Brain (organoid and tissue), 16 donors: ENCODE measurements at places on chromosomes 5 and 9.

- DNase-seq, result no peak
These were observed 93.9 kb downstream of the MAPKAP1 start for GRCh38 chr9:125613141-125613540.

- DNase-seq, result peak; percentile 95
These were observed 440.1 kb upstream of the ADAMTS16 start for GRCh38 chr5:4700069-4700468.

DNA sequence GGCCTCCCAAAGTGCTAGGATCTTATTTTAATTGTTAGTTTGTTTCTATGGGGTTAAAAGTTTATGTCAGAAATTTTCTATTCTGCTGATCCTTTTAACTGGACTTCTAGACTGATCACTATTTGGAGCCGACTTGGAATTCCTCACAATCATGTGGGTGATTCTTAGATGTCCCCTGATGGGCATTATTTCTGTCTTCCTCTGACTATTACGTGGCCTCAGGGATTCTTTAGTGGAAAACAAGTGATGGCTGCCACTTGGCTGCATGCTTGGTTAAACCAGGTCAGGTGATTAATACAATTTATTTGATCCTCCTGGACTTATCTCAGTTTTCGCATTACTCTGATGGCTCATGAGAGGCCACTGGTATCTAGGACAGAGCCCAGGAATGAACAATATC lies 32.2 kb upstream of the OR2S2 start:
- DNase-seq, result no peak

DNA sequence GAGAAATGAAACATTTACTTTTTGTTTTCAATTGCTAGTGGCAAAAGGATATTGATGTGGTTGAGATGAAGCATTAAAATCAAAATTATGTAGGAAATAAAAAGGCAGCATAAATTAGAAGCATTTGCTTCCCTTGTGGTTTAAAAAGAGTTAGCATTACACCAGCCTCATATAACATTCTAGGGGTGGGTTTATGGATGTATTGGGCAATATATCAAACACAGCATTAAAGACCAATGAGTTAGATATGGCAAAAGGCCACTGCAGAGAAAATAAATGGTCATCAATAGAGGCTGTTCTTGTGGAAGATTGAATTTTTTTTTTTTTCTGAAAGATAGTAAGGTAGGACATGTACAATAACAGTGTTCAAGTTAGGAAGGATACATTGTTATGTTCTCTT lies 473.0 kb downstream of the TLR4 start:
- DNase-seq, result no peak

GRCh38 chr5:154461531-154461930 lies 15.7 kb downstream of the SAP30L start:
- DNase-seq, result no peak

- no peak for DNase-seq
These were observed 355.1 kb upstream of the TUSC1 start for GRCh38 chr9:26033336-26033735.

DNA sequence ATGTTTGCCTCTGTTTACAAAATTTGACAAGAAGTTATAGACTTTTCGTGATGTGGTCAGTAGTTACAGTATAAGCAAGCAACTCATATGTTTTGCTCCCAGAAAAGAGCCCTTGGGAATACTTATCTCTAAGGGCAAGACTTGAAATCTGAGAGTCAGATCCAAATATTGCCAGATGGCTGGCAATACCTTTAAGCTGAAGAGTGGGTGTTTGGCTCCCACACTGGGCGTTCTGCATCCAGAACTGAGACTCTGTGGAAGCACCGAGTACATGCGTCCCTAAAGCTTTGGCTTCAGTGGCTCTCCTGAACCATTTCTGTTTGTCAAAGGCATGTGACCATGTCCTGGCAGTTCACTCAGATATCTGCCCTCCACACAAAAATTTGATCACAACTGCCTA lies 194.1 kb downstream of the DCP2 start:
- DNase-seq, result no peak

DNA sequence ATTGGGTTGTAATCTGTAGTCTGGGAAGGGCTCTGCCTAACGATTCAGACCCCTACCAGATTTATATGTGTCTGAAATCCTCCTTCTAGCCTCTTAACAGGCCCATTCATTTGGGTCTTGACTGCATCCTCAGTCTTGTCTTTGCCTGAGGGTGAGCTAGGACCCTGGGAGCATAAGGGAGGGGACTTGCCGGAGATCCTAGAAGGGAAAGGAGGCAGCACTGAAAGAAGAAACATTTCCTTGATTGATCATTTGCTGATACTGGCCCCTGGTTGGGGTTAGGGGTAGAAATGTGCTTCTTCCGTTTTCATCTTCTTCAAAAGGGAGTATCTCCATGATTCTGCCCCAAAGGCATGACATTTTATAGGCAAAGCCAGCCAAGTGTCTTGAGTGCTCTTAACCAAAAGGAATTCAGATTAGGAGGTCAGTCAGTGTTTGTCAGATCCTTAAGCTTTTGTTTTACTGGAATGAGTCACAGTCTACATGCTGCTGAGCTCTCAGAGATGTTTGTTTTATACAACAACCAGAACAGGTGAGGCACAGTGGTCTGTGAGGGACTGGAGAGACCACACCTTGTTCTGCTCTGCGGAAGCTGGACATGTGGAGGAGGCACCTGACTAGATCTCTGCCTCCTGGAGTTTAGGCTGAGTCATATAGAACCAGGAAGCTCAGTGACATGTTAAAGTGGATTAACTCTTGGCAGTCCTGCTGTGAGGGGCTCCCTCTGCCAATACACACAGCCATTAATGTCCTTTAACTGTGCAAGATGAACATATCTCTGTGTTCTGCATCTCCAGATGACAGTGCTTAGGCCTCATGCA lies 37.7 kb downstream of the PCDHAC2 start:
- DNase-seq, result peak; percentile 32

DNA sequence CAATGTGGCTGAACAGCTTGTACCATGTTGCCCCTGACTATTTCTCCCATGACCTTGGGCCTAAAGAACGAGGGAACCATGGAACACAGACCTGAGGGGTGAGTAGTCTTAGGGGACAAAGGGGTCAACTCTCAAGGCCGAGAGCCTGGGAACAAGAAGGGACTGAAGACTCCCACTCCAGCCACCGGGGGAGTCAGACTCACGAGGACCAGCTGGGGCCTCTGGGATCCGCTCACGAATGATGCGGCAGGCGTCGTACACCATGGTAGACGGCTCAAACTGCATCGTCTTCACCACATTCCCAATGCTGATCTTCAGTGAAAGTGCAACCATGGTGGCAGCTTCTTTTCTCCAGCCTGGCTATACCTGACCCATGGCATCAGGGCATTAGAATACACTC lies 6.6 kb downstream of the TLN1 start:
- no peak for DNase-seq

DNA sequence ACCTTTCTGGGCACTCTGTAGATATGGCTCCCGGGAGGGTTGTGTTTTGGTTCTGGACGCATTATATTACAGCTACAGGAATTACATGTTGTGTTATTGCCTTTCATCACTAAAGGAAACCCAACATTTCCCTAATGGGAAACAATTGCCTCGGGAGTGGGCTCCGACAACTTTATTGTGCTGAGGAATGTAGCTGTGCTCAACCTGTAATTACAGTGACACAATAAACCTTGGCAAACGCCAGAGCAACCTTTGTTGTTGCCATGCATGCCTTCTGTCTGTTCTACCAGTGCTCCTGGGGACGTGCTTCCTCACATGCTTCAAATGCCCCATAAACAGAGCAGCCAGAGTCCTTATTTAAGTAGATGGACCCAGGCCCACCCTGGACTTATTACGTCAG lies 182.4 kb downstream of the DIRAS2 start:
- DNase-seq, result no peak

GRCh38 chr9:68721666-68722330 lies 16.8 kb downstream of the PIP5K1B start:
- DNase-seq, result no peak

DNA sequence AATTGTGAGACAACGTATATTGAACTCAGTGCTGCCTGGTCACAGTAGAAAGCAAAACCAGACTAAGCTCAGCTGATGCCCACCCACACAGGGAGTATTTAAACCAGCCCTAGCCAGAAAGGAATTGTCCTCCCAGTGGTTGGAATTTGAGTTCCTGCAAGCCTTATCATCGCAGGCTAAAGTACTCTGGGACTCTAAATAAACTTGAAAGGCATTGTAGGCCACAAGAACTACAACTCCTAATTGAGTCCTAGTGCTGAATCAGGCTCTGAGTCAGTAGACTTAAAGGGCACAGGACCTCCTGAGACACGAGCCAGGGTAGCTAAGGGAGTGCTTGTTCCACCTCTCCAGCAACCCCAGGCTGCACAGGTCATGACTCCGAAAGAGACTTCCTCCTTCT lies 171.4 kb downstream of the MCTP1 start:
- DNase-seq, result no peak

GRCh38 chr5:50725800-50726474 lies 59.5 kb downstream of the PARP8 start:
- DNase-seq, result no peak

DNA sequence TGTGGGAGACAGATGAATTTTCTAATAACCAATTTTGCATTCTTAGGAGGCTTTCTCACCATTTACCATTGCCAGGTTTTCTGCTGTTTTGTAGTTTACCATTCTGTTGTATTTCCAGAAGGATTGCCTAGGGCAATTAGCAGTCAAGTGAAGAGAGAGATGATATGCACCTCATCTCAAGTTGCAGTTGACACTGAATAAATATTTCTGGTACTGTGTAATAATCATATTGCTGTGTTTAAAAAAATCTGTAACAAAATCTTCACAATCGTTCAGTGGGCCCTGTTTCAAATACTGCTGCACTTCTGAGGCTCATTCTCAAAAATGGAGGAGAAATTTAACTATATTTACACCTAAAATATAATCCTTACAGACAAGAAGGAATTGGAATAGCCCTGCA lies 706.1 kb upstream of the PTPRD start:
- DNase-seq, result peak; percentile 80

- DNase-seq, result no peak
These were observed 796 bp downstream of the TRIM52 start for GRCh38 chr5:181259974-181260719.

- DNase-seq, result no peak
These were observed 490.5 kb upstream of the ZNF608 start for GRCh38 chr5:125236981-125237380.

DNA sequence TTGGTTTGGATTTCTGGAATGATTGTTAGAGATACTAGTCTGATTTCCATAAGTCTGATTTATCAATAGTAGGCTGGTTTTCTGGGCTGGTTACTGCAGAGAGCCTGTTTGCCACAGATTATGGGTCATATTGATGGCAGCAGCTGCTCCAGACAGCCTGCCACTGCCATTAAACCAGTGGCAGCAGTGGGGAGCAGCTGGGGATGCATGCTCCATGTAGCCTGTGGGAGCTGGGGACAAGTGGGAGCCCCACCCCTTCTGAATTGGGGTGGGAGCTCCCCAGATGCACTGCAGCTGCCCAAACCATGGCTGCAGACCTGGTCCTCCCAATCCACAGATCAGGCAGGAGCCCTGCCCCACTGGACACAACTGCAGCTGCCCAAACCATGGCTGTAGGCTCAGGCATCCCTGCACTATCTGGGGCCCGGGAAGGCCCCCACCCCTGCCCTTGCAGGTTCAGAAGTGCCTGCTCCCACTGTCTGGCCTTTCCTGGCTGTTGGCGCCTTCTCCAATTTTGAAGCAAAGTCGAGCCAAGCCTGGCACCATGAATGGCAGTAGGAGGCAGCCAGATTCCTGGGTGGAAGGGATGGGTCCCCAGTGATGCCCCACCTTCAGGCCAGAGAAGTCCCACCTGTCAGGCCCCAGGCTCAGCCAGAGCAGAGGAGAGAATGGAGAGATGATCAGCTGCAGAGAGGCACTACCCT lies 402.9 kb upstream of the TYRP1 start:
- no peak for DNase-seq

- no peak for DNase-seq
These were observed 202.2 kb downstream of the ARL15 start for GRCh38 chr5:54108136-54108535.

GRCh38 chr9:91055845-91056244 lies 254.2 kb downstream of the SYK start:
- no peak for DNase-seq

DNA sequence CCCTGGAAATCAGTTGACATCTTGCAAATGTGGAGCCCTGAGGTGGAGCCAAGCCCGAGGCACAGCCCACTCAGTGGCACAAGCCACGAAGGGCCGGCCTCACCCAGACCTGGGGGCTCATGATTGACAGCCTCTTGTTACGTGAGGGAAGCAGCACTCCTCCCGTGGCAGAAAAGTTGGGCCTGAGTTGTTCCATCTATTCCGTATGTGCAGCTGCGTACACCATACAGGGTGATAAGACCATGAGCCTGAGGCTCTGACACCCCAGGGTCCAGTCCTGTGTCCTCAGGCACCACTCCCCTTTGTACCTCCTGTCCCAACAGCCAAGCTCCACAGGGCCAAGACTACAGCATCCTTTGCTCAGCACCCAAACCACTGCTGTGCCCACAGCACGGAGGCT lies 1.9 kb upstream of the ORM2 start:
- no peak for DNase-seq

- DNase-seq, result no peak
These were observed 629.8 kb upstream of the SEMA6A start for GRCh38 chr5:117204404-117204803.

DNA sequence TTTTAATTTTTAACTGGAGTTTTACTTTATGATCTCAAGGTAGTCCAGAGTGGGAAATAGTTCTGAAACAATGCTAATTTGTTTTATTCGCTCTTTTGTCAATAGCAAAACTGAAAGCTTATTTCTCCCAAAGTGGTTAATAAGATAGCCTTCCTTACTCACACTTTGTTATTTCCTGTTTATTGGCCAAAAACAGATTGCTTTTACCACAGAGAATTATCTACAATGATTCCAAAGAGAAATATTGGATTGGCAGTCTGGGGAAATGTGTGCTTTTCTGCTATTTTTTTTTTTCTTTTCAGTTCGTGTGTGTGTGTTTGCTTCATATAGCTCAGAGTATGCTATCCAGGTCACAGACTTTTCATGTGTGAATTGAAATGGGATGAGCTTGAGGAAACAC lies 756.7 kb upstream of the RGMB start:
- DNase-seq, result no peak

DNA sequence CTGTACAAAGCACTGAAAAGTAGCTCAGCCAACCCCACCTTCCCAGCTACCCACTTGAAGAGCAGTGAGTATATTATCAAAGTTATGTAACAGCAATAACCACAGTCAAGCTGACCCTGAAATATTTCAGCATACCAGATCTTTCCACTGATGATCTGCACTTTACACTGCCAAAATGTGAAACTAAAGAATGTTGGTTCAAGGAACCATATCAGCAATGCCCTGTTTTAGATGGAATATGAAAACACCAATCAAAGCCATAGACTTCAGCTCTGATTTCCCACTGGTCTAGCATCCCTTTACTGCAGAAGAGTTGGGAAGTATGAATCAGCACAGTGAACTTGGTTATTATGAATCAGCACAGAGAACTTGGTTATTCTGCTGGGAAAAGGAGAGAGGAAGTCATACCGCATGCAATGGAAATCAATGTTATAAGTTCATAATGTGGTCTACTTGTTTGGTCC lies 20.0 kb downstream of the CEMIP2 start:
- DNase-seq, result no peak

DNA sequence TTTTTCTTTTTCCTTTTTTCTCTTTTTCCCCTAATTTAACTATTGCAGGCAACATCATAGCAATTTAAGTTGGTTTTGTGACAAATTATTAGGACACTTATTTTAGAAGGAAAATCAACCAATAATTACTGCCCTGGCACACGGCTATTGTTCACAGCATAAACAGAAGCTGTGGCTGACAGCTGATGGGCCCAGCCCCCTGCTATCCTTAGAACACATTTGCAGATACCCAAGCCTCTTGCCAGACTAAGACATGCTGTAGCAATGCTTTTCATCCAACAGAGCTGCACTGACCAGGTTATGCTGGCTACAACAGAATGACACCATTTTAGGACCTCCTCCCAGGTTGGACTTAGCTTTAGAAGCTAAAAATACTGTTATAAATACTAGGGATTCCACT lies 852.7 kb upstream of the DMAC1 start:
- peak; percentile 69 for DNase-seq
